CD4-positive, CD25-positive, alpha-beta regulatory T cell (primary cell): ENCODE measurements at places on chromosomes 5 and 9.

GRCh38 chr9:81890104-81890503 lies 38.1 kb upstream of the SPATA31D4 start:
- no peaks in the 10 kb centered on the region for H3K4me1 ChIP-seq
- no peak overlapping the region for H3K4me3 ChIP-seq
- no peak overlapping the region for H3K27ac ChIP-seq
- H3K27me3 ChIP-seq: no peaks in the 10 kb centered on the region
- H3K36me3 ChIP-seq: no peaks in the 10 kb centered on the region
- DNase-seq: no peak

- no peaks in the 10 kb centered on the region for H3K4me1 ChIP-seq
- no peak overlapping the region for H3K27ac ChIP-seq
- no peak overlapping the region for H3K4me3 ChIP-seq
- no peaks in the 10 kb centered on the region for H3K36me3 ChIP-seq
Measured at GRCh38 chr5:62701036-62701435, 122.4 kb downstream of the LRRC70 start.

GRCh38 chr9:135994501-135995192 lies 33.5 kb upstream of the UBAC1 start:
- H3K27me3 ChIP-seq: no peaks in the 10 kb centered on the region
- H3K27ac ChIP-seq: no peak overlapping the region
- H3K36me3 ChIP-seq: no peaks in the 10 kb centered on the region
- no peak overlapping the region for H3K4me3 ChIP-seq
- no peak for DNase-seq

- no peaks in the 10 kb centered on the region for H3K4me1 ChIP-seq
- no peaks in the 10 kb centered on the region for H3K27me3 ChIP-seq
- H3K36me3 ChIP-seq: peaks cover 2% of the 10 kb centered on the region
- no peak overlapping the region for H3K27ac ChIP-seq
Measured at GRCh38 chr5:16574789-16575721, 41.7 kb downstream of the RETREG1 start.

DNA sequence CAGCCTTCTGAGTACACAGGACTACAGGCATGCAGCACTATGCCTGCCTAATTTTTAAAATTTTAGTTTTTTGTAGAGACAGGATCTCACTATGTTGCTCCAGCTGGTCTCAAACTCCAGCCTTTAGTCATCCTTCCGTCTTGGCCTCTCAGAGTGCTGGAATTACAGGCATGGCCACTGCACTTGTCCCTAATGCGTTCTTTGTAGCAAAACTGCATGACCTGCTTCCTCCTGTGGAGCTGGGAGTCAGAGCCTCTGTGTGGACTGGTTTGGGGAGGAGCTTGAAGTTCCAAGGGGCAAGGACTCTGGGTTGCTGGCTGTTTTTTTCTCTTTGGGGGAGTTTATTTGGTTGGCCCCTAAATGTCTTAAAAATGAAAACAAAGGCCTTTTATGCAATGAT lies 22.7 kb upstream of the ANKRD34B start:
- no peak overlapping the region for H3K4me3 ChIP-seq
- DNase-seq: no peak
- peaks cover 4% of the 10 kb centered on the region for H3K27me3 ChIP-seq
- H3K27ac ChIP-seq: no peak overlapping the region
- H3K4me1 ChIP-seq: no peaks in the 10 kb centered on the region

- H3K27ac ChIP-seq: no peak overlapping the region
- no peaks in the 10 kb centered on the region for H3K27me3 ChIP-seq
- DNase-seq: no peak
- no peaks in the 10 kb centered on the region for H3K36me3 ChIP-seq
Measured at GRCh38 chr9:10134266-10134665, 478.5 kb downstream of the PTPRD start.

DNA sequence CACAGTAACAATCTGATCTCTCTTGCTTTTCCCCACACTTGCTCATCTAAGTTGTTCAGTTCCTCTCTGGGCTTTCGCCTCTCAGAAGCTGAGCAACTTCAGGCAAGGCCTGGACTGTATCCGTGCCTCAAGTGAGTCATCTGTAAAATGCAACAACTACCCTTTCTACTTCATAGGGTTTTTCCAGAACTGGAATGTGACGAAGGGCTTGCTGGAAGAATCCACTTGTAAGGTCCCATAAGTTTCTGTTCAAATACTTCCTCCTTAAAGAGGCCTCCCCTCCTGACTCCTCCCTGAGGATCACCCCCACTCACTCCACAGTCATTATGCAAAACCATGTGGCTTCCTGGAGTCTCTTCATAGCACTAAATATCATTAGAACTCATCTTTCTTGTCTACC lies 17.5 kb upstream of the INSYN2B start:
- H3K27me3 ChIP-seq: no peaks in the 10 kb centered on the region
- no peak overlapping the region for H3K27ac ChIP-seq
- DNase-seq: no peak
- no peaks in the 10 kb centered on the region for H3K4me1 ChIP-seq

DNA sequence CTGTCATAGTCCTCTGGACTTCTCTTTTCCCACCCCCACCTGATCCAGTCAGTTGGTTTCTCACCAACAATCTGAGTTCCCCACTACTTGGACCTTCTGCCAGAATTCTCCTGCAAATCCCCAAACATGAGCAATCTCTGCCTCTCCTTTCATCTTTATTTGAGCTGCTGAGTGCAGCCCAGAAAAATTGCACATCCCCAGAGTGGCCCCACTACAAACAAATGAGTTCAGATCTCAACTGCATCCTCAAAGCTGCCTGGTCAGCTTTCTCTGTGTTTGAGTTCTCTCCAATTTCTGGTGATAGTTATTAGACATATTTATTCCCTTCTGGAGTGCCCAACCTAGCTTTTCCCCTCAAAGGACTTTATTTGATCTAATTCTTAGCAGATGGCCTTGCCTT lies 102.2 kb downstream of the PSAT1 start:
- DNase-seq: no peak
- no peak overlapping the region for H3K27ac ChIP-seq
- no peaks in the 10 kb centered on the region for H3K4me1 ChIP-seq
- peaks cover 5% of the 10 kb centered on the region for H3K27me3 ChIP-seq

- no peak overlapping the region for H3K4me3 ChIP-seq
- H3K27ac ChIP-seq: no peak overlapping the region
- DNase-seq: no peak
- H3K27me3 ChIP-seq: no peaks in the 10 kb centered on the region
- H3K4me1 ChIP-seq: no peaks in the 10 kb centered on the region
- no peaks in the 10 kb centered on the region for H3K36me3 ChIP-seq
Measured at GRCh38 chr5:58208674-58209073, 251.2 kb downstream of the PLK2 start.

DNA sequence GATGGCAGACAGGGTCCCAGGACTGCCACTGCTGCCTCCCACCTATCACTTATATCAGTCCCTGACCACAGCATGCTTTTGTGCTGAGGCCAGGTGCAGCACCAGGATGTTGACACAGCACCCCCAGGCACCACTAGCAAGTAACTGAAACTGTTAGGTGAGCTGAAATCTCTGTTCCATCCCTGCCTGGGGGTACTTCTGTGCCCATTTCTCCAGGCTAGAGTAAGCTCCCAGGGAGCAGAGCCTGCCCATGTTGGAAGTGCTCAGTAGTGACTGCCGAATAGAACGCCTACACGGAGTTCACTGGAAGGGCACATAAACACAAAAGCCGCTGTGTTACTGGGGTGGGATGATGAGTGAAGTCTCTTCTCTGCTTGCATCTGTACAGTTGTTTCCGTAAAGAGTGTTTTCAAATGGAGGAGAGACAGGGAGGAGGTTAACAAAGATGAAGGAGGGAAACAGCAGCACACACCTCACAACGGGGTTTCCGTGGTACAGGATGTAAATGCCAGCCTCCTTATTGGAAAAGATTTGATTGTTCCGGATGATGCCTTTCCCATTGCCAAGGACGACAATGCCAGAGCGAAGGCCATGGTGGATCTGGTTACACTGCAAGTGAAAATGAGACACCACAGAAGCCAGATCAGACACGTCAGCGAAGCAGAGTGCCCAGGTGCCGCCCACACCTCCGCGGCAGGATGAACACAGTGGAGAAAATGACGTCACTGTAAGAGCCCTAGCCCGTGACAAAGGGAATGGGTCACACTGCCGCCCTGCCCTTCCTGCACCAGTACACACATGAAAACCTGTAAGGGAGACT lies 43.1 kb downstream of the POLR1E start:
- peak overlapping the region; percentile 85 for H3K4me3 ChIP-seq
- H3K36me3 ChIP-seq: no peaks in the 10 kb centered on the region
- DNase-seq: peak; percentile 57
- no peaks in the 10 kb centered on the region for H3K27me3 ChIP-seq

- H3K27ac ChIP-seq: no peak overlapping the region
- H3K36me3 ChIP-seq: peaks cover 92% of the 10 kb centered on the region
- H3K27me3 ChIP-seq: no peaks in the 10 kb centered on the region
- DNase-seq: no peak
- H3K4me1 ChIP-seq: no peaks in the 10 kb centered on the region
- H3K4me3 ChIP-seq: no peak overlapping the region
Measured at GRCh38 chr9:128607642-128608350, 48.9 kb downstream of the DYNC2I2 start.

DNA sequence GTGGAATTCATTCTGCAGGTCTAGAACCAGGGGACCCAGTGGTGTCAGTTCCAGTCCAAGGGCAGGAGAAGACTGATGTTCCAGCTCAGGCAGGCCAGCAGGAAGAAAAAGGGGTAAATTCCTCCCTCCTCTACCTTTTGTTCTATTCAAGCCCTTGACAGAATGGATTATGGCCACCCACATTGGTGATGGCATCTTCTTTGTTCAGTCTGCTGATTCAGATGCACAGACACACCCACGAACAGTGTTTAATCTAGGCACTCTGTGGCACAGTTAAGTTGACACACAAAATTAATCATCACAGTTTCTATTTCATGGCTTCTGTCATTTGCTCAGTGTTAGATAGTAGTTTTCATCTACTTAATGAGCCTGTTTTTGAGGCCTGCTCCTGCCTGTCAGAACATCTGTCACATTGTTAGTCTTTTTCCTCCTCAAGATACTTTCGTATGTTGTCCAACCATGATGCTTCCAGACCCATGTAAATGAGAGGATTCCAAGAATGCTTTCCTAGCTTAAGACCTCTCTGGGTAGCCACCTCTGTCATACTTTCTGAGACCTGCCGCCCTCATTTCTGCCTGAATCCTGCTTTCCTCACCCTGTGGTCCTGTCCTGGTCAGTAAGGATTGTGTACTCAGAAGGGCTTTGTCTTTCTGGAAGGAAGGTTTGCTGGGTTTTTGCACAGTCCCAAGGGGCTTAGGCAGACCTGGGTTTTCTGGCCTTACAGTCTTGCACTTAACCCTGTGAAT lies 72.5 kb downstream of the SPIN1 start:
- no peaks in the 10 kb centered on the region for H3K27me3 ChIP-seq
- H3K4me1 ChIP-seq: no peaks in the 10 kb centered on the region
- no peak overlapping the region for H3K4me3 ChIP-seq
- no peak for DNase-seq
- H3K27ac ChIP-seq: no peak overlapping the region

GRCh38 chr5:93512799-93513198 lies 68.2 kb downstream of the NR2F1-AS1 start:
- no peak overlapping the region for H3K4me3 ChIP-seq
- H3K27me3 ChIP-seq: no peaks in the 10 kb centered on the region
- no peak overlapping the region for H3K27ac ChIP-seq
- DNase-seq: no peak

- H3K4me3 ChIP-seq: no peak overlapping the region
- H3K36me3 ChIP-seq: no peaks in the 10 kb centered on the region
- H3K27ac ChIP-seq: no peak overlapping the region
- H3K4me1 ChIP-seq: no peaks in the 10 kb centered on the region
- DNase-seq: no peak
Measured at GRCh38 chr9:79289856-79290255, 281.9 kb upstream of the TLE4 start.

- H3K4me3 ChIP-seq: no peak overlapping the region
- no peak overlapping the region for H3K27ac ChIP-seq
Measured at GRCh38 chr9:112308588-112308987, 24.8 kb downstream of the PTBP3 start.

GRCh38 chr5:27908341-27908740 lies 870.0 kb upstream of the CDH9 start:
- H3K4me3 ChIP-seq: no peak overlapping the region
- H3K4me1 ChIP-seq: no peaks in the 10 kb centered on the region
- no peak for DNase-seq
- H3K27me3 ChIP-seq: no peaks in the 10 kb centered on the region
- H3K27ac ChIP-seq: no peak overlapping the region
- no peaks in the 10 kb centered on the region for H3K36me3 ChIP-seq

- no peak for DNase-seq
- H3K4me3 ChIP-seq: no peak overlapping the region
- H3K27me3 ChIP-seq: no peaks in the 10 kb centered on the region
- H3K27ac ChIP-seq: no peak overlapping the region
- H3K36me3 ChIP-seq: peaks cover 53% of the 10 kb centered on the region
Measured at GRCh38 chr5:69265931-69266330, 31.2 kb downstream of the CDK7 start.

- H3K36me3 ChIP-seq: peaks cover 24% of the 10 kb centered on the region
- no peak overlapping the region for H3K4me3 ChIP-seq
- DNase-seq: no peak
- H3K4me1 ChIP-seq: peaks cover 8% of the 10 kb centered on the region
Measured at GRCh38 chr5:1485579-1486118, 38.1 kb downstream of the LPCAT1 start.

- no peak for DNase-seq
- H3K36me3 ChIP-seq: no peaks in the 10 kb centered on the region
- no peak overlapping the region for H3K27ac ChIP-seq
- no peaks in the 10 kb centered on the region for H3K4me1 ChIP-seq
- no peak overlapping the region for H3K4me3 ChIP-seq
Measured at GRCh38 chr5:943918-944620, 51.4 kb downstream of the TRIP13 start.

DNA sequence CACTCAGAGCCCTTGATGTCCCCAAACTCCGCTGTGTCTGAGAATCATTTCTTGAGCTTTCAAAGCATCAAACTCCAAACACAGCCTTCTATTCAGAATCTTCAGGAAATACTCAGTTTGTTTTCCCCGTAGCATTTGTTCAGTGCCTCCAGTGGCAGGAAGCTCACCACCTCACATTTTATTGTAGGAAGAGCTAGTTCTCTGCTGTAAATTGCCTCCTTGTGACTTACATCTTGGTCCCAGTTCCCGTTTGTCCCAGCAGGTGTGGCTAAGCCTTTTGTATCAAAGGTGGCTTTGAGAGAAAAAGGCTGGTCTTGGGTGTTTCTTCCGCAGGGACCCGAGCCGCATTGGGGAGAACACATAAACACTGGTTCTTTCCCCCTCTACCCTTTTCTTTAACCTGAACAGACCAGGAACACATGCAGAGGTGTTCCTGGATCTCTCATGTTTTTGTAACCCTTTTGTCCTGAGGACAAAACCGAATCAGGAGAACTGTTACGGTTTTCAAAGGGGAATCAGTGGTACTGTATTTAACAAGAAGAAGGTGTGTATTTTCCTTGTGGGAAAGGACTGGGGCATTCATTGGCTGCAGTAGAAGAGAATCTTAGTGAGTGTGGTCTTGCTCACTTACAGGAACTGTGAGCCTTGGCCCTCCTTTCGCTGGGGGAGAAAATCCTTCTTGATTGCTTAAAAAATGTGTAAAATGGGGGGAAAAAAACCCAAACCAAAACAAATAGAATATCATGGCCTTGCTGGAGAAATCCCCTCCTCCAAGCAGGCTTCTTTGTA lies 1.9 kb downstream of the OSMR start:
- peaks cover 35% of the 10 kb centered on the region for H3K27me3 ChIP-seq
- DNase-seq: no peak
- H3K27ac ChIP-seq: no peak overlapping the region
- H3K36me3 ChIP-seq: no peaks in the 10 kb centered on the region
- no peaks in the 10 kb centered on the region for H3K4me1 ChIP-seq

GRCh38 chr9:80871596-80871995 lies 817.8 kb downstream of the TLE1 start:
- H3K27me3 ChIP-seq: no peaks in the 10 kb centered on the region
- no peak for DNase-seq
- no peak overlapping the region for H3K4me3 ChIP-seq
- H3K27ac ChIP-seq: no peak overlapping the region
- H3K36me3 ChIP-seq: no peaks in the 10 kb centered on the region
